ENCODE measurements at places on chromosomes 7 and 10.

- DNase-seq, result no peak
These were observed 232.6 kb downstream of the REEP3 start for GRCh38 chr10:63753808-63754207.

GRCh38 chr7:74290553-74290950, 1.3 kb downstream of the CLIP2 start:
- no peak for DNase-seq

DNA sequence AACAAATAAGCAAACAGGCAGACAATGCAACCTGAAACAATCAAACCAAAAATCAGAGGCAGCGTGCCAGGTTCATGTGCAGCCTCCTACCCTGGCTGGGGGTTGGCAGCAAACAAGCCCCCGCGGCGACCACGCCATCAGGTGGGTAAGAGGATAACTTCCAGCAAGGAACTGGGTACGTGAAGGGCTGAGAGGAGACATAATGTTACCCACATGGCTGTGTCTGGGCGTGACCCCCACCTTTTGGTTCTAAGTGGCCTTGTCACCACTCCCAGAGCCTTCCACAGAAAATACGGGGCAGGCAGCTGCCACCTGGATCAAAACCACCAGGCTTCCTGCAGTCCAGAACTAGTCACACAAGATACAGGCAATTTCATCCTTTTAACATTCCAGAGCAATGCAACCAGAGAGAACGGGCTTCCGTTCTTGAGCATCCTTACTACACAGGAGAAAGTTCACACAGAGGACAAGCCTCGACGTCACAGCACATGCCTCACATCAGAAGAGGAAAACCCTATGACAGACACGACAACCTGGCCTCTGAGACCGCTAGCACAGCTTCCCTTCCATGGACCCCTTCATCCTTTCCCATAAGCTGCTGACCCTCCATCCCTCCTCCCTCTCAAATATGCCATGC, 171.0 kb downstream of the GRID1 start:
- no peak for DNase-seq

DNA sequence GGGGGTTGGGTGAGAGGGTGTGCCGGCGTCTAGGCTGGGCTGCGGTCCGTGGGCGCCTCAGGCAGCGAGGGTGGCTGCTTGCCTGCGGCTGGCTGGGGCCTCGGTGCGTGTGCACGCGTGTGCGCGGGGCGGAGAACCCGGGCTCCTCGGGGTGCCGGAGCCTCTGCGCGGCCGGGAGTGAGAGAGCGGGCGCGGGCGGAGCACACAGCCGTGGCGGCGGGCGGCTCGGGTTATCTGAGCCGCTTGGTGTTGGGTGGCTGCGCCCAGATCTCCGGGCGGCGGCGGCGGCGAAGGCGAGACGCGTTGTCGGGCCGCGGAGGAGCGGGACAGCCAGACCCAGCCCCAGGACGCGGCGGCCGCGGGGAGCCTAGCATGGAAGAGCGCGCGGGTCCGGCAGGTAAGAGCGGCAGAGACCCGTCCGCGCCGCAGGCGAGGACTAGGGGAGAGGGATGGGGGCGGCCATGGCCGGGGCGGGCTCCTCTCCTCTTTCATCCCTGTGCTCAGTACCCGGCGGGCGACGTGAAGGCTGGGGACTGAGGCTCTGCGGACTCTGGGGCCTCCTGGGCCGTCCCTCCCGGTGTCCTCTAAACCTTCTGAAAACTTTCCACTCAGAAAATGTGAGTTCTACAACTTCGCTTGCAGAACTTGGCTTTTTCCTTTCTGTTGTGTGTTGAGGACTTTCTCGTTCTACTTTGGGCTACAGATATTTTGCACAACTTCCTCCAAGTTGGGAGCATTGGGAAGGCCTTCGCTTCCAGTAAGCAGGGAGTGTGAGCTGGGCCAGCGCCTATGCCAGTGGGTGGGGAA, 9.8 kb upstream of the PAX2 start:
- DNase-seq, result no peak

DNA sequence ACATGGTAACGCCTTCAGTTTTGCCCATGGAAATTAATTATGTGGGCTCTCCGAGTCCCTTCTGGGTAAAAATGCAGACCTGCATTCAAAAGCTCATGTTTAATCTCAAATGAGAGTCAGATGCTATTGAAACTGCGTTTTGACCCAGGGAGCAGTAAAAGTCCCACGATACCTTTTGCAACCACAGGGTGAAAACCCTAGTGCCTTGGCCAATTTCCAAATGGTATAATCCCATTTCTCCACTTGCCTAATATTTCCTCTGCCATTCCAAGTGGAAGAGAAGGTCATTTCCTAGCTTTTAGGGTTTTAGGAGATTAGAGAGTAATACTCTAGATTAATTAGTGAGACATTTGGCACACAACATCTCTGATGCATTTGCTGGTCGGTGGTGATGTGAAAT, 132.5 kb downstream of the NRP1 start:
- DNase-seq, result no peak

GRCh38 chr7:116776610-116777289, 85.6 kb upstream of the CAPZA2 start:
- peak; percentile 75 for DNase-seq

GRCh38 chr10:62059217-62059920, 157.9 kb downstream of the ARID5B start:
- peak; percentile 53 for DNase-seq

GRCh38 chr7:84877943-84878570, 308.8 kb downstream of the SEMA3D start:
- no peak for DNase-seq

- no peak for DNase-seq
These were observed 64.8 kb upstream of the PAPSS2 start for GRCh38 chr10:87594864-87595263.

DNA sequence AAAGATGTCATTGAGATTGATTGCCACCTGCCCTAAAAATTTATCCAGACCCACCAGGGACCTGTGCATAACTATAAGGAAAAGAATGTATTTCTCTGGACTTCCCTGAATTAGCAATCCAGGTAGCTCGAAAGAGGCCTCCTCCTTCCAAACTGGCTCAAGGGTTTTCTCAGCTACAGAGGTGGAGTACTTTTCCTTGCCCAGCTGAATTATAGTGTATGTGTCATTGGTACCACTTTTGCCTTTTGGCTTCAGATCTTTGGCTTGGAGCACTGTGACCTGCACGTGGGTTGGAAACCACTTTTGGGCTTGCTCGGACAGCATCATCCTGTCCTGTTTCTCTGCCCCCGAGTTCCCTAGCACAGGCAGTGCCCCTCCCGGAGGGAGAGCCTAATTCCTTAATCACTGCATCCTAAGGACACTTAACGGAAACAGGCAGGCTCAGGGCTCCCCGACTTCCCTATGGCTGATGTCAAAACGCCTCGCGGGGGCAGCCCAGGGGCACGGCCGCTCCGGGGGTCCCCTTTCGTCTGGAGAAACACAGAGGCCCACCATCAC, 825 bp downstream of the RAB11FIP2 start:
- DNase-seq, result peak; percentile 65

DNA sequence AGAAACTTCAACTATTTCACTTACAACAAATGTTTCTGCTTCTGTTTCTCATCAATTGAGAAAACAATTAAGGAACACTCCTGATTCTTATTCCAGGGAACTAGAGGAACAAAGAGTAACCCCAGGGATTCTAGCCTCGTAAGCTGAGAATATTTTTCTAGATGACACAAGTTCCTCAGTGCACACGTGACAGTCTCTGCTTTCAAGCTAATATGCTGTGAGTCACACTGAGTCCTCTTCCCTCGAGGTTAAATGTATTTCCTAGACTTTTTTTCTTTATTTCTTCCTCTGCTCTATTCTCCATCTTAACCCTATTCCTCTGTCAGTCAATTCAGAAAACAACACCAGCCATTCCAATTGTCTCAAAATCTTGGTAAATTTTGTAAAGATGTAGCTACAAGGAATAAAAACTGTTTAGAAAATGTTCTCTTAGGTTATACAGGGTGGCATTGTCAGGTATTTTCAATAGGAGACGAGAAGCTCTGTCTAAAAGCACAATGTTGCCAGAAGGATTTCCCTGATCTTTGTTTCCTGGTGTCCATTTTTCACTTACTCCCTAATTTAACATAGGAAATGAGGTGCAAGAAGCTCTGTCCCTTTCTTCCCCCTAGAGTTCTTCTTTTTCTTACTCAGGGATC, 5.8 kb upstream of the C1GALT1 start:
- DNase-seq, result peak; percentile 86

DNA sequence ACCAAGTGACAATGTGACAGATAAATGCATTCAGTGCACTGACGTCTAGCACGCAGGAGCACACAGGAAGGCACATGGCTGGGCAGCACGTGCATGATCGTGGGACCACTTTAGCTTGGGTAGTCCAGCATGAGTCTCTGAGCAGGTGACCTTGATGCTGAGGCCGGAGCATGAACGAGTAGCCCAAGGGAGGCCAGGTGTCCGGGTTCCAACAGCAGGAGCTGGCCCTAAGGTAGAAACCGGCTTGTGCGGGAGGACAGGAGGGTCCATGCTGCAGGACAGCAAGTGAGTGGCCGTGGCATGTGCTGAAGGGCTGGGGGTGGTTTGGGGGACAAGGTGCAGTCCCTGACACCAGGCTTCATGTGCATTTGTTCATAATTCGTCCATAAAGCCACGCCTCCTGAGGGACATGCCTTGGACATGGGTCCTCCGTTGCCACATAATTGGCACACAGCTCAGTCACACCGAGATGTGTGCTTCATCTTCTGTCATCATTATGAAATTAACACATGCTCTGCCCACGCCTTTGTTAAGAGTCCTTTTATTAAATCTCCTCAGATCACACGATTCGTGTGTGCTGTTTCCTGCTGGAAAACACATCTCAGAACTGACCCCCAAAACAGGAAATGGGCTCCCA, 3.1 kb upstream of the STK32C start:
- DNase-seq, result no peak
